ENCODE measurements at places on chromosomes 3 and 15. TPM values are rescaled to one million over a fixed set of nuclear protein-coding genes. Genes with fewer than 3 reads are reported as not detected.
A peak's percentile ranks its signal among the peaks of the same experiment; 100 is the strongest.

EOGT gene
- 16.2 TPM for total RNA-seq

PSMD6 gene
- total RNA-seq = 104 TPM

SLC25A36 gene
- total RNA-seq = 68.2 TPM

SYNPR gene
- not detected for total RNA-seq

ENTPD3 gene
- total RNA-seq = not detected

CLDN11 gene
- 2.0 TPM for total RNA-seq

- DNase-seq = no peak
Measured at GRCh38 chr3:21534462-21534861, 216.5 kb downstream of the ZNF385D start.

GRCh38 chr15:84782346-84782745 is 34.0 kb downstream of the ZNF592 start:
- no peak for DNase-seq

DNA sequence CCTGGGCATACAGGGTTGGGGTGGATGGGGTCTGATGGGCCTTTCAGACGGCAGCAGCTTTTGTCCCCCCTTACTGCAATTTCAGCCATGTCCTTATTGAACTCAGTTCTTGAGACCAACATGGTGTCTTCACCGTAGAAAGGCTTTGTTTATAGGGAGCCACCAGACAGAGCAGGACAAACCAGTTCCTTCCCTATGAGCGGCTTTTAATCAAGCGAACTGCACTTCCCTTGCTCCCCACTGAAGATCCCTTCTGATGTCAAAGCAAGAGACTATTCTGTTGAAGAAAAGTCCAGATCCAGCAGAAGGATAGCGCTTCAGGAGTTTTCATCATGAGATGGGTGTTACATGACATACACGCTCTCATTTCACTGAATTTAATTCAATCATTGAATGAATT is 100.4 kb downstream of the CD47 start:
- DNase-seq = no peak

- DNase-seq = no peak
Measured at GRCh38 chr15:44370830-44371229, 56.6 kb upstream of the CTDSPL2 start.

DNA sequence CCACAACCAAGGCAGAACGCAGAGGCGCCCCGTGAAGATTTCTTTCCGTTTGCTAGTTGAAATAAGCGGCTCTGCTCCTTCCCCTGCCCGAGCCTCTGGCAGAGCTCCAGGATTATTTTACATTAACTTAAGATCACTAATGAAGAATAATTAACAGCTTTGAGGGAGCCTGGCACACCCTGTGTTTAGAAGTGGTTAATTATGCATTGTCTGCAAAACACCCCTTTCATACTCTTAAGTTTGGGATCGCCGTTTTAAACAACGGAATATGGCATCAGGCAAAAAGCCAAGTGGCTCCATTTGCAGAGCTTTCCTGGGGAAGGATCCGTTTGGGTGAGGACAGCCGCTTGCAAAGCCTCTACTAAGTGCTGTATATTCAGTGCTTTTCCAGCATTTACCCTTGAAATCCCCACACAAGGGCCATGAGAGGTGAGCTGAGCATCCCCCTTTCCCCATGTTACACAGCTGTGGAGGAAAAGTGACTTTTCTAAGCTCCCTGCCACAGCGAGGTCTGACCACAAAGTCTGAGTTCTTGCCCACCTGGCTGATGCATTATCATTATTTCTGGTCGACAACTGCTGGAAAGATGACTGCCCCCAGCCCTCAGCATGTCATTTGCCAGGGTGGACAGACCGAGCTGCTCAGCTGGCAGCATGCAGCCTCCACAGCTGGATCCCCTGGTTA is 33.9 kb downstream of the IQSEC1 start:
- DNase-seq = no peak

GRCh38 chr3:196219970-196220311 is 3.6 kb downstream of the SLC51A start:
- DNase-seq = no peak

- DNase-seq = no peak
Measured at GRCh38 chr3:64359735-64360134, 134.5 kb upstream of the PRICKLE2 start.

DNA sequence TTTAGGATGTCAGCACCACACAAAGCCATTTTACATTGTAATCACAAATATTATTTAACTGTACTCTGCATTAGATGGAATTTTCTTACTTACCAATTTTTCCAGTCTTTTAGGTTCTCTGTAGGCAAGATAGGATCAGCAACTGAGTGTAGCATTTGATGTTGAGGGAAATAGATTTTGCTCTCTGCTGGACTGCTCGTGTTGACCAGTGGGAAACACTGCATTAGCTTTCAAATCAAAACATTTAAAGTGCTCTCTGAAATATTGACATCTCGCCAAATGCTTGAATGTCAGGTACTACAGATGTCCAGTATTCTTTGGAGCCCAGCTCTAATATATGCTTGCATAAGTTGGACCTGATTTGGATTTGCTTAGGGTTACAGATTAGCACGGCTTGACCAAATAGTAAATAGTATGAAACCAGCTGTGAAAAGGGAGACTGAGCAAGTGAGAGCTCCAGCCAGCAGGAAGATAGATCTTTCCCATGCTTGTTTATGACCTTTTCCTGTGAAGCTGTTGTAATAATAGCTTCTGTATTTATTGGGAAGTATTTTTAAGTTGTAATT is 29.5 kb downstream of the P2RY14 start:
- DNase-seq = no peak

DNA sequence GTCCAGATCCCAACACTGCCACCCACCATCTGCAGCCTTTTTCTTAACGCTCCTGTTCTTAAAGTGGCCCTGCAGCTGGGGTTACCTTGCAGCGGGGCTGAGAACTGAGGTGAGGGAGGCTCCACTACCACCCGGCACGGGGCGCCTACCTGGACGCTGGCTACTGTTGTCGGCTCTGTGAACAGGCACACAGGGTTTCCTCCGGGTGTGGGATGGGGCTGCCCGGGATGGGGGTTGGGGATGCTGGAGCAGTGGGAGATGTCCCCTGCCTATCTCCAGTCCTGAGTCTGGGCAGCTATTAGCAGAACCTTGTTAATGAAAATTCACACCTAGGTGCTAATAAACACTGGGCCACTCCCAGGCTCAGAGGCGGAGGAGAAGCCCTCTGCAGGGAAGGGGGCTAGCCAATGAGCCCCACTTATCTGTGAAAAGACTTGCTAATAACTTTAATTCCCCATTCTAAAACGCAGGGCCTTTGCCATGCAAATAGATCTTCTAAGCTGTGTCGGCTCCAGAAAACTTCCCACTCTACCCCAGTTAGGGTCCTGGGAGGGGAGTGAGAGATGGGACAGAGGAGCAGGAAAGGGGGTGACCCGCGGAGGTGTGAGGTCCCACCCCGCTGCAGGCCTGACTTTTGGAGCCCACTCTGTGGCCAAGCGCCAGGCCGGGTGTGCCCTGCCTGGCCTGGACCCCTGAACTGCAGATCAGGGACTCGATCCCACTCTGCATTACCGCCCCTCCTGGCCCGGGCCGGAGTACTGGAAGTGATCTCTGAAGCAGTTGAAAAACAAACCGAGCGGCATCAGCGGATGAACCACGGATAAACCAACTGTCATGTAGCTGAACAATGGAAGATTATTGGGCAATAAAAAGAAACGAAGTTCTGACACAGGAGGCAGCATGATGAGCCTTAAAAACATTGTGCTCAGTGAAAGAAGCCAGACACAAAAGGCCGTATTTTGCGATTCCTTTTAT is 3.1 kb downstream of the MESP1 start:
- no peak for DNase-seq

GRCh38 chr15:51768018-51768417 is 16.6 kb downstream of the TMOD2 start:
- no peak for DNase-seq

DNA sequence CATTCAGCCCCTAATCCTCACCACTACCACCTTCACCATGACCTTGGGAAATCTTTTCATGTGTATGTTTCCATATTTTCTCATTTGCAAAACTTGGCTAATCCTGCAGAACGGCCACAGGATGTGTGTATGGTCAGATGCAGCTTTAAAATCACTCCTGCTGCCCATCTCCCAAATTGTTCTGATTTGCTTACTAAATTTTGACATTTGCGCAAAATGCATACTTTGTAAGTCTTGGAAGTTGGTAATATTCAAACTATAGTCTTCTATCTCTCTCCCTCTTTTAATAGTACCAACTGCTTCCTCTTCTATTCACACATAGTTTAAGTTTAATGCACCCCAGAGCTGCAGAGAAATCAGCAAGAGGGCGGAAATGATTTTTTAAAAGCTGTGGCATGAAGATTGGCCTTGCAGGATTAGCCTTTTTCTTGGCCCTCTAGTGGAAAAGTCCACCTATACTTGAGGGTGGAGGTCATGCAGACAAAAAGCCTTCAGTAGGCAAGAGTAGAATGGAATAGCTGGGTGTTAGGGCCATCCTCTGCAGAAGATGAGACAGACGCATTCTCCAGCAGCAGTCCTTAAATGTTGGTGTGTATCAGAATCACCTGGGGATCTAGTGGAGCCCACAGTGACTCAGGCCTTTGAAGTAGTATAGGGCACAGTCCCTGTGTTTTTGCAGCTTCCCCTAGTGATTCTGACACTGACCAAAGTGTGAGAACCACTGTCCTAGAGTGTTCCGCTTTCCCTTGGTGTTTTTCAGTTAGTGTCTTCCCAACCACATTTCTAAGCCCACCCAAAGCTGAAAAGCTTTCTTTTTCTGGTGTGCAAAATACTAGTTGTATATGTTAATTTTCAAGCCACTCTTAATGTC is 181.7 kb downstream of the CHST2 start:
- DNase-seq = no peak

GRCh38 chr3:66010739-66011655 is 27.7 kb downstream of the MAGI1 start:
- DNase-seq = no peak

GRCh38 chr3:89395456-89395855 is 288.0 kb downstream of the EPHA3 start:
- DNase-seq = no peak

DNA sequence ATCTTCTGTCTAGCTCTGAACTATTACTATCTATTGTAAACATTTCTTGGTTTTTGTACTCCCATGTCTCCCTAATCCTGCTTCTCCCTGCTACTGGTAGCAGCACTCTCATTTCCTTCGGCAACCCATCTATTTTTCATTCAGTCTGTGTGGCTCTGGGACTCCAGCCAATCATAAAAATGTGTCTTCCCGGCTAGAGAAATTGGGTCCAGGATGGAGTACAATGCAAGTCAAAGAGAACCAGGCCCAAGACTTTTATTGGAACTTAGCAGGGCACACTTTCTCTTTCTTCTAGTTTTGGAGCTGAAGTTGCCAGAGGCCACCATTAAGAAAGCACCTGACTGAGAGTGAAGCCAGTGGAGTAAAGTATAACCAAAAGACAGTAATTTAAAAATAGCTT is 22.8 kb upstream of the ARHGEF26 start:
- DNase-seq = no peak

DNA sequence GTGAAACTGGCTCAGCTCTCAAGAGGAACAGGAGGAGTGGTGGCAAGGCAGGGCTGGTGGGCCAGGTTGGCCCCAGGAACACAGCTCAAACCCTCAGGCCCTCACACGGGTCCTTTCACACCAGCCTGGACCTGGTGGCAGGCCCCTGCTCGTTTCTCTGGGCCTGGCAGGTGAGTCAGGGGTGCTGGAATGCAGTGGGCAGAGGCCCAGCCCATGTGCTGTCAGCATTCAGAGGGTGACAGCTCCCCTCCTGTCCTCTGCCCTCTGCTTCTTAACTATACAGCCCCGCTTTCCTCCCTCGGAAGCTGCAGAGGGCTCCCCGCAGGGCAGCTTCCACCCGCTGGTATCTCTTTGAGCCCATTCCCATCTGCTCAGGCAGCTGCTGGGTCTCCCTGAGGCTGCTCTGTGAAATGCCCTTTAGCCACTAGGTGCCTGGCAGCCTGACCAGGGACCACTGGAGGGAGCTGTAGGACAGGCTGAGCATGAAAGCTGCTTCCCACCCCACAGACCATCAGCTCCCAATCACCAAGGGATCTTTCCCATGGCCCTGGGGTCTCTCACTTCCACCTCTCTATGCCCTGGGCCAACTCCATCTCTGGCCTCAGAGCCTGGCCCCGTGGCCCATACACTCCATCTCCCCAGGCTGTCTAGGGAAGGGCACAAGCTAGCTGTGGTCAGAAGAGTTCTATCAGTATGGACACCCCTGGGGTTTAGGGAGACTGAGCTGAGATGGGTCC is 24.8 kb downstream of the SHF start:
- peak; percentile 78 for DNase-seq

DNA sequence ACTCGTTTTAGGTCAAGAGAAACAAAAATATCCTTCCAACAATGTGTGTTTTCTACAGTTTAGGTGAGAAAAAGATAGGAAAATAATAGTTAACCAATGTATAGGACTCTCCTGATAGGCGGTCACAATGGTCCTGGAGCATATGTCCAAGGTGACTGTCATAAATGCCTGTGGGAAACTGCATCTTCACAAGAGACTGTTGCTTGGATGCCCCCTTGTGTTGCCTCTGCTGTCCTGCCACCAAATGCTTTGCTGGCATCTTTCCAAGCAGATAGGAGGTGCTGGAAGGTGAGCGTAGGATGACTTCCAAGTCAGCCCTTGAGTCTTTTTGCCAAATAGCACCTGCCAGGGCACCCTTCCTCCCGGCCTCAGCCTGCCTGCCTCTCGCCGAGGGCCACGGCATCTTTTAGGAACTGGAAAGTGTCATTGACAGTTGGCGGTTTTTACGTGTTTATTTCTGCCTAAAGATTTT is 24.1 kb upstream of the SACM1L start:
- DNase-seq = no peak

DNA sequence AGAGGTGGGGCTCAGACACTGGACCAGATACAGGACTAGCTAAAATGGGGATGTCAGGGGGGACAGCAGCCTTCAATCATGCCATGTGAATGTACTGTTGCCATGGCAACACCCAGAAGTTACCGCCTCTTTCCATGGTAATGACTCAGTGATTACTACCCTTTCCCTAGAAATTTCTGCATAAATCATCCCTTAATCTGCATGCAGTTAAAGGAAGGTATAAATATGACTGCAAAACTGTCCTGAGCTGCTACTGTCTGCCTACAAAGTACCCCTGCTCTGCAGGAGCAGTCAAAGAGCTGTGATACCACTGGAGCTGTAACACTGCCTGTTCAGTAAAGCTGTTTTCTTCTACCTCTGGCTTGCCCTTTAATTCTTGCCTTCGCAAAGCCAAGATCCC is 168.2 kb downstream of the PEAK1 start:
- DNase-seq = no peak

- no peak for DNase-seq
Measured at GRCh38 chr3:158920371-158920770, 118.5 kb downstream of the MFSD1 start.

DNA sequence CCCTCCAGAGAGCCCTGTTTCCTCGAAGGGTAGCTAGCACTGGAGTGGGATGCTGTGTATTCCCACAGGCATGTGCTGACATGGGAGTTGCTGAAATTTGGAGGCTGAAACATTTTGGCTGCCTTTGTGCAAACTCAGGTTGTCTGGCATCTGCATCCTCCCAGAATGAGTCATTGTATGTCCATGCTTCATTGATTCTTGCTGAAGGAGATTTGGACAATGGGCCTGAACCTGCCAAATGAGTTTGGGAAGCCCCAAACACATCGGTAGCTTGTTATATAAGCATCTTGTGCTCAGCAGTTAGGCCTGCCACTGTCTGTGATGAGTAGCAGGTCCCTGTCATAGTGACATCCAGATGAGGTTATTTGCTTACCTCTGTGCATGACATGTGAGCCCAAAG is 160.0 kb downstream of the IL5RA start:
- DNase-seq = no peak

GRCh38 chr3:171984883-171985282 is 54.5 kb upstream of the FNDC3B start:
- no peak for DNase-seq

GRCh38 chr3:64011685-64012084 is 11.6 kb downstream of the PSMD6 start:
- no peak for DNase-seq

- DNase-seq = no peak
Measured at GRCh38 chr3:73546961-73547360, 77.8 kb downstream of the PDZRN3 start.

Data from neural crest cell (in vitro differentiated cells).